ENCODE measurements at places on chromosomes 7 and 10. TPM values are rescaled to one million over a fixed set of nuclear protein-coding genes. Genes with fewer than 3 reads are reported as not detected.

DNA sequence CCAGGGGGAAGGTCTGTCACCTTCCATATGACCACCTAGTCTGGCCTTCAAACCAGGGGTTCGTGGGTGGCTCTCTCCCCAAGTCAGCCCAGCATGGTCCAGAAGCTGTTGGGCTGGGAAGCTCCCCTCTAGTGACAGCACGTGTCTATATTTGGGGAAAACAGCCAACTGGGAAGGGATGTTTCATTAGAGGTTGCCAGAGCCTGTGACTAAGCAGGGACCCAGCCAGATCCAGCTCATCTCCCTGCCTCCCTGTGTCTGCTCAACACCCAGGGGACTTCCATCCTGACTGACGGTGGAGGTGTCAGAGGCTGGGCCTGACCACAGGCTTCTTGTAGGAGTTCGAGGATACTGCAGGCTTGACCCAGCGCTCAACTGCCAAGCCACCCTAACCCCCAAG lies 10.5 kb downstream of the STYXL1 start:
- no peak for DNase-seq

- DNase-seq, result no peak
Measured at GRCh38 chr10:3874990-3875841, 90.2 kb upstream of the KLF6 start.

DNA sequence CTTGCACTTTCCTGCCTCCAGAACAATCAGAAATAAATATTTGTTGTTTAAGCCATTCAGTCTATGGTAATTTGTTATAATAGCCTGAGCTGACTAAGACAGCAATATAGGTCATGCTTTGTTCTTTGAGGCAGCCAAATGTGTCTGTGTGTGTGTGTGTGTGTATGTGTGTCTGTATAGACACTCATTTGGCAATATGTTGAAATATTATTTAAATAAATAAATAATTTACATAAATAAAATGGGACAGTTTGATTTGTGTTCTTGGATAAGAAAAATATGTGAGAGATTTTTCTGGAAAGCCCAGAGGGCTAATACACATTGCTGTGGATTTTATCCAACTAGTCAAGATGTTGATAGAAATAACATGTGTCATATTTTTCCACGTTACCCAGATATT lies 140.2 kb downstream of the PTN start:
- no peak for DNase-seq

DNA sequence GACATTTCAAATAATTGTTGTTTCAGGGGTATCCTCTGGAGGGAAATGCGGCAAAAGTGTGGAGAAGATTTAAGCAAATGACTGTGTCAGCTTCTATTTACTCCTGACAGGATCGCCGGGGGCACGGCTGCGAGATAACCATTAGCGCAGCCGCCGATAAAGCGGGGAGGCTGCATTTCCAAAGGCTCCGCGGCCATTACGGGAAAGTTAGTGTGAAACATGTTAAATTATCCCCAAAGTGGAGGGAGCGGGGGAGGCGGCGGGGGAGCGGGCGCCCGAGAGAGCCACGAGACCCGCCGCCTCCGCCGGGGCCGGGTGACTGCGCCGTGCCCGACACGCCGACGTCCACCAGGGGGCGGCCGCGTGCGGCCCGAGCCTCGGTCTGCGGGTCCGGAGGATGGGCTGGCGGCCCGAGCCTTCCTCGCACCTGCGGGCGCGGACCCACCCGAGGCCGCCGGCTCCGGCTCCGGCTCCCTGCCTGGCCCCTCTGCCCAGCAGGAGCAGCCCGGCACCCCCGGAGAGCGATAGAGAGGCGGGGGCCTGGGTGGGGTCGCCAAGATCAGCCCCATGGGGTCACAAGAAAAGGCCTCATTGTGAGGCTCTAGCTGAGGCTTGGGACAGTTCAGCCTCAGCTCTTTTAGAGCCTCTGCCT lies 74.4 kb upstream of the PAX2 start:
- DNase-seq, result no peak

GRCh38 chr10:2067015-2067414 lies 329.7 kb upstream of the ADARB2 start:
- DNase-seq, result no peak

- no peak for DNase-seq
Measured at GRCh38 chr10:73865459-73866442, 8.6 kb downstream of the CAMK2G start.

DNA sequence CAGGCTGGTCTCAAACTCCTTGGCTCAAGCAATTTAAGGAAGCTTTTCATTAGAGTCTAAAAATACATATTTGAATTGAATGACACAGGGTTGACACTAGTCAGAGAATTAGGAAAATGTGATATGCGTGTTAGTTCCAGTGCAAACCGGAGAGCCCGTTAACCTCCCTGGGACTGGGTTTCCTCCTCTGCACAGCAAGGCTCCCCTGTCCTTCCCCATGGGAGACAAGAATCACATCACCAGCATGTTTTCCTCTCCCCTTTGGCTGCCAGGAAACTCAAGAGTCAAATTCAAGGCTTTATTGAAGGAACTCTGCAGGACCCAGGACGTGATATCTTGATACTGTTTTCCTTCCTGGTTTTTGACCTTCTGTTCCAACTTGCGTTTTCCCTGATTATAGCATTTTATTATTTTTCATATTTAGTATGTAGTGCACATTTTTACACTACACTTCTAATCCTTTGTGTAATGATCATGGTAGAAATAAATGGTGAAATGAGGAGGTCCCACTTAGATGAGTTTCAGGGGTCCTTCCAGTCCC lies 24.9 kb downstream of the GSTO2 start:
- DNase-seq, result no peak

DNA sequence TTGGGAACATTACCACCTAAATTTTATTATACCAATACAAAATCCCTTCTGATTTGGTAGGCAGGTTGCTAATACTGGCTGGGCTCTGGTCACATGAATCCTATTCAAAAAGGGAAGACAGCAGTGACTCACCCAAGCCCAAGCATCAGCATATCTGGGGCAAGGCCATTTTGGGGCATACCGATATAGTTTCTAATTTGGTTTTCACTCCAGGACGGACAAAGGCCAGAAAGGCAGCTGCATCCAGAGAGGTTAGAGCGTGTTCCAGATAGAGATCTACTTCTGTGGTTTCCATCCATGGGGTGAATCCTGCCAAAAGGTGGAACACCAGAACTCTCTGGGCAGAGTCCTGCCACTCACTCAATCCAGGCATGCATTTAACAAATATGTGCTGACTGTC lies 335.8 kb downstream of the ELMO1 start:
- no peak for DNase-seq

The PTPRN2 gene
- 0.36 TPM for total RNA-seq

The FAM25C gene
- total RNA-seq, result not detected
